Stimulated activated CD4-positive, alpha-beta T cell treated with anti-CD3 and anti-CD28 coated beads, Interleukin-4, amount 100 ng/mL, for 24 hours (primary cell): ENCODE measurements at places on chromosomes 12 and 14.

DNA sequence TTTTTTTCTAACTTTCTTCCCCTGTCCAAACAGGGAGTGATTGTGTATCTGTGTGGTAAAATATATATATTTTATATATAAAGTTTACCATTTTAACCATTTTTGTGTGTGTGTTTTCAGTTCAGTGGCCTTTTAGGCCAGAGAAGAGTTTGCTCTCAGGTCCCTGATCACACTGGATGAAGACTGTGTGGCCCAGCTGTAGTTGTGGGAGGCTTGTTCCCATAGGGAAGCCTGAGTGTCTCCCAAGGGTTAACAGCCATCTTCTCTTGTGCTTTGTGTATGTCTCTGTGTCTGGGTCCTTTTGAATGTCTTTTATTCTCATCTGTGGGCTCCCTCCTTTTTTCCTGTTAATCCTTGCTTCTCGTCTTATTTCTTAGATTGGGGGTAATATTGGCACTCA is 23.4 kb downstream of the CGRRF1 start:
- no peak for DNase-seq

DNA sequence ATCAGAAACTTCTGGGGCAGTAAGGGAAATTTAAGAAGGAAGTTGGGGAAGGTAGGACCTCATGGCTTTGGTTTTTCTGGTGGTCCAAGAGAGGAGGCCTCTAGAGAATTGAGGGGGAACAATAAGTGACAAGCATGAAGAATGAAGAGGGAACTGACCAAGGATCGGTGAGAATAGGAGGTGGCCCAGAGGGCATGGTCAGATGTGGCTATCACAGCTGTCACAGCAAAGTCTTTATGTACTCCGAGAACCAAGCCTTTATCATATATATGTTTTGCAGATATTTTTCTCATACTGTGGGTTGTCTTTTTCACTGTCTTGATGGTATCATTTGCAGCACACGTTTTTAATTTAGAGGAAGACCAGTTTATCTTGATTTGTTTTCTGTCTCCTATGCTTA is 64.3 kb downstream of the PPP2R5C start:
- DNase-seq = no peak

- DNase-seq = no peak
Measured at GRCh38 chr14:58747181-58747580, 109.4 kb downstream of the DACT1 start.

DNA sequence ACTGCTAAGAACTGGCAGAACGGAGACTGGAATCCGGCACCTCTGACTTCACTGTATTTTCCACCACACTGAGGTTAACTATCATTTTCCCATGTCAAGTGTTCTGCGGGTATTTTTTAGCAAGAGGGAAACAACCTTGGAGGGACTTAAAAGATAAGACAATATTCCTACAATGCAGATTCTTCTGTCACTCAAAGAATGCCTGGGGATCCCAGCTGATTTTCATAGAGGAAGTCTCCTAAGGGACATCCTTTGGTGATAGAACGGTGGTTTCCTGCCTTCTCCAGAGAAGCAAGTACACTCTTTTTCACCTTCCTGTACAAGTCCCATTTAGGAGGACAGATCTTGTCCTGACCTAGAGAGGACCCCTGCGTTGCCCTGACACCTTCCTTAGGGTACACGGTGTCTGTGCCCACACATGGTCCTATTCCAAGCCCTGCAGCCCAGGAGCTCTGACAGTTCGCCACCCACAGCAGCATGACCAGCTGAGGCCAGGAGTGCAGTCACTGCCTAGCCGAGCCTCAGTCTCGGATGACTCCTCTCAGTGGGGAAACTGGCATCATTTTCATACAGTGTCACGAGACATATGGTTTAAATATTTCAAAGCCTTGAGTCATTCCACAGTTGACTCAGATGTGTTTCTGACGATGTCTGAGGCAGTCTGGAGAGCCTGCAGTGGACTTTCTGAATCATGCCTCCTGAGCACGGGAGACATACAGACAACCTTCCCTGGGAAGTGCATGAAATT is 181.3 kb upstream of the FKBP4 start:
- DNase-seq = peak; percentile 51

GRCh38 chr14:75341620-75342019 is 63.0 kb downstream of the FOS start:
- no peak for DNase-seq

DNA sequence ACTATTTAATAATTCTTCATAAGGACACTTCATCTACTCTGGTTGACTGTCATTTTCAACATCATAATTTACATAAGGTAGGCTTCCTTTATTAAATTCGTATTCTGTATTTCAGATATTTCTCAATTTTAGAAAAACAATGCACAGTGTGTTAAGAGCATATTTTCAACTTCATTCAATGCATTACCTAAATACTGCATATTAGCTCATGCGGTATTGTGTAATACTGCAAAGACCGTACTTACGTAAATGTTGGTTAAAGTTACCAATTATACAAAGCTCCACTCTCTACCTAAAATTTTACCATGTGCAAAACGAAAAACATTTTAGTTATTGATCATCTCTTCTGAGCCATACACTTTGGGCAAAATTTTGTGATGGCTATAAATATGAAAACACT is 62.8 kb downstream of the EXOC5 start:
- no peak for DNase-seq

DNA sequence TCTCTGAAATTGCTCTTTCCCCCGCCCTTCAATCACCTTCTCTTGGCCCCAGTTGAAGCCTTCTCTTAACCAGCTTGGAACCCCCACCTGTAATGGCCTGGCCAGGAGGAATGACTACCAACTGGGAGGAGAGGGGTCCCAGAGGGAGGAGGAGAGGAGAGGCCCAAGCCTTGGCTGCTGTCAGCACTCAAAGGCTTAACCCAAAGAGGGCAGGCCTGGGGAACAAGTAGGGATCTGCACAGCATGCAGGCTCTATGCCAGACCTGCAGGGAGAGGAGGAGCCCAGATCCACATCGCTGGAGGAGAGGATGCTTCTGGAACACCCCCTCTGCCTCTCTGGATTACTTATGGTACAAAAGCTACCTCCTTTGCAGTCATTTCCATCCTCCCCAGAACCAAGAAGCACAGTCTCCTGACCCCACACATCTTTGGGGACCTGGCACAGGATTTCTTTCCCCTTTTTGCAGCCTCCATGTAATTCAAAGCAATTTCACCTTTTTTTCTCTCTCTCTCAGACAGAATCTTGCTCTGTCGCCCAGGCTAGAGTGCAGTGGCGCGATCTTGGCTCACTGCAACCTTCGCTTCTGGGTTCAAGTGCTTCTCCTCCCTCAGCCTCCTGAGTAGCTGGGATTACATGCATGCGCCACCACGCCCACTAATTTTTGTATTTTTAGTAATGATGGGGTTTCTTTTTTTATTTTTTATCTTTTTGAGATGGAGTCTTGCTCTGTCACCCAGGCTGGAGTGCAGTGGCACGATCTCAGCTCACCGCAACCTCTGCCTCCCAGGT is 6.2 kb downstream of the RARG start:
- DNase-seq = no peak

GRCh38 chr12:41362510-41362909 is 174.4 kb downstream of the PDZRN4 start:
- DNase-seq = no peak

DNA sequence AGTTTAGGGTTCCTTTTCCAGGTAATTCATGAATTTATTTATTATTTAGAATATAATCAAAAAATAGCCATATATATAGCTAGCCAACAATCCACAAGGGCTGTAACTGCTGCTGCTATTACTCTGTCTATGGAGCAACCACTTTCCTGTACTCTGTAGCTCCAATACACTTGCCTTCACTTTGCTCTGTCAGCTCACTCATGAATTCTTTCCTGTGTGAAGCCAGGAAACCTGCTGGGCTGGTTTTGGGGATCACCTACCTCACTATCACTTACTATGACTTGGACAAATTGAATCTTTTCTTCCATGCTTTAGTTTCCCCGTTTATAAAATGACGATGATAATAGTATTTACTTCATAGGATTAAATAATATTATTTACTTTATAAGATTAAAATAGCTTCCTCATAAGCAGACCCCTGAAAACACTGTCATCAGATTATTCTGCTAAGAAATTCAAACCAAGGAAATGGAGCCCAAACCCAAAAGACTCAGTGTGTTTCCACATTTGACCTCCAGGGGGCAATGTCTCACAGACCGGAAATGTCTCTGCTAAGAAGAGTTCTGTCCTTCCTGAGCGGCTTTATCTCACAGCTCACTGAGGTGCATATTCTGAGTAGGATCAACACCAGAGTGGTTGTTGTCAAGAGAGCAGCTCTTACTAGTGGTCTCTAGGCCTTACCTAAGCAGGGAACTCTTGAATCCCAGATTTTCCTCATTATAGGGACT is 457.1 kb downstream of the DAD1 start:
- DNase-seq = peak; percentile 37

DNA sequence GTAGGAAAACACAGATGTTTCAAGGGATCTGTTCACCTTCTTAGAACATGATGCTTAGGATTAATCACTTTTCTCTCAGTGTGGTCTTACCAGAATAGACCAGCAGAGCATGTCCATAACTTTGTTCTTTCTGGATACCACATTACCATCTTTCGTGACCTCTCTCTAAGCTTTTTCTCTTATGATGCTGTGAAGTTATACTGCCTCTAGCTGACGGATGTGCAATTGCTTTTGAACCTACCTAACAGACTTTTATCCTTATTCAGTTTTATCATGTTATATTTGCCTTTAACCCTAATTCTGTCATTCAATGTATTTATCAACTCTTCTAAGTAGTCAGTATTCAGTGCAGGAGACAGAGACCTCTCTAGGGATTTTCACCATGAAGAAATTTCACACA is 246.7 kb downstream of the DACT1 start:
- no peak for DNase-seq

DNA sequence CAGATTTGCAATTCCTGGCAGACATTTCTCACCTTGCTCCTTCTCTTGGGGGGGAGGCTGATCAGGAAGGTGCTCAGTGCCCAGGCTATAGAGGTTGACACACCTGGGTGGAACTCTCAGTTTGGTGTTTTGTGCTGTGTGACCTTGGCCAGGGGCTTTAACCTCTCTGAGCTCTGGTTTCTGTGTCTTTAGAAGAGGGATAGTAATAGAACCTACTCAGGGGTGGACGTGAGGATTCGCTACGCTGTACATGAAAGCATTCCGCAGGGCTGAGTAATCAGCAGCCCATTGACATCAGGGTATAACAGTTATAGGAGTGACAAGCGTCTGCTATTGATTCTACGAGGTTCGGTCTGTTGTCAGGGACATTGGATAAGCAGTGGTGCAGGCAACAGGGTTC is 98.1 kb downstream of the PHETA1 start:
- no peak for DNase-seq

- no peak for DNase-seq
Measured at GRCh38 chr14:50599700-50600444, 39.9 kb downstream of the ATL1 start.

DNA sequence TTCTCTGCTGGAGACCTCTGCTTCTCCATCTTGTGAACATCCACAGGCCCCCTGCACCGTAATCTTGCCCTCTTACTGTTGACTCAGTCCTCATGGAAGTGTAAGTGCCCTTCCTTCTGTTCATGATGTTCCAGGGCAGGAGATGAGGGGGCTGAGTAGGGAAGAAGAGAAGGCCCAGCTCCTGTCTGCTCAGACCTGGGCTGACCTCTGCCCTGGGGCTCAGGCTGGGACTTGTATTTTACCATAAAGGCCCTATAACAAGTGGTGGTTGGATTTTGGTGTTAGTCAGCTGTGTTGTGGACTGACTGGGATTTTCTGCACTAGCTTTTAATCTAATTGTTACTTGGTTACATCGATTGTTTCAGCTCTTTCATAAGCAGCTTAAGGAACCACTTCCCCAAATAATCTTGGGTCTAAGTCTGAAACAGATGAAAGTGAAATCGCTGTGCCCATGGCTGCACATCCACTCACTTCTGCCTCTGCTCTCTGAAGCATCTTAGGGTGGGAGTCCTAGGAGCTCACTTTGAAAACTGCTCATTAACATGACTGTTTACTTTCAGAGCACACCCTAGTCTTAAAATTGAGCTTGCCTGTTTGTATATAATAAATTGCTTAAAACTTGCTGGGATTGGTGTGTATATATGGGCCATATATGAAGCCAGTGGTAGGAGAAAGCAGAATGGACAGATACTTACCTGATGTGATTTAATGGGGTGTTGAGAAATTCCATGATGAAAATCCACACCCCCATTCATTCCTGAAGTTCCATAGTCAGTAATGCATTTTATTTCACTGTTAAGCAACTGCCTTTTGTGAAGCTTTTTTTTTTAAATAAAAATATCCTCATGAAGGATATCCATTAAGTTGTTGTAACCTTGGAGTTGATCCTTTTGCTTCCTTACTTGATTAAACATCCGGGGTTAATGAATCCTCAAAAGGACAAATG is 17.7 kb downstream of the C12orf71 start:
- DNase-seq = no peak

- no peak for DNase-seq
Measured at GRCh38 chr12:57491393-57492280, 3.8 kb downstream of the MARS1 start.

GRCh38 chr12:53365245-53365904 is 14.6 kb upstream of the SP1 start:
- DNase-seq = no peak

DNA sequence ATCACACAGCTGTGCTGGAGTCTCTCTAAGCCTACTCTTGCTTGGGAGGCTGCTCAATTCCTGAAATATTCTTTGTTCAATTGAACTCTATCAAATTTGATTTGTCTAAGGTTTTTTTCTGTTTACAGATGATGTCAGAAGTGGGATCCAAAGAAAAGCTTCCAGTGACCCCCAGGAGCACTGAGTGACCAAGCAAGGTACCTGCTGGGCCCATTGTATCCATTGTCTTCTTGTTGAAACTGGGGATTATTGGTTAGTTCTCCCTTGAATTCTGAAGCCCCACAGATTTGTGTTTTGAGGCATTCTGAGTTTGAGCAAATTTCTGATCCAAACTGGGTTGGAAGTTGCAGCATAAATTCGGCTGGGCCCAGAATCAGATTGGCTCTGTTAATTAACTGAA is 64.6 kb downstream of the MYF5 start:
- DNase-seq = no peak

DNA sequence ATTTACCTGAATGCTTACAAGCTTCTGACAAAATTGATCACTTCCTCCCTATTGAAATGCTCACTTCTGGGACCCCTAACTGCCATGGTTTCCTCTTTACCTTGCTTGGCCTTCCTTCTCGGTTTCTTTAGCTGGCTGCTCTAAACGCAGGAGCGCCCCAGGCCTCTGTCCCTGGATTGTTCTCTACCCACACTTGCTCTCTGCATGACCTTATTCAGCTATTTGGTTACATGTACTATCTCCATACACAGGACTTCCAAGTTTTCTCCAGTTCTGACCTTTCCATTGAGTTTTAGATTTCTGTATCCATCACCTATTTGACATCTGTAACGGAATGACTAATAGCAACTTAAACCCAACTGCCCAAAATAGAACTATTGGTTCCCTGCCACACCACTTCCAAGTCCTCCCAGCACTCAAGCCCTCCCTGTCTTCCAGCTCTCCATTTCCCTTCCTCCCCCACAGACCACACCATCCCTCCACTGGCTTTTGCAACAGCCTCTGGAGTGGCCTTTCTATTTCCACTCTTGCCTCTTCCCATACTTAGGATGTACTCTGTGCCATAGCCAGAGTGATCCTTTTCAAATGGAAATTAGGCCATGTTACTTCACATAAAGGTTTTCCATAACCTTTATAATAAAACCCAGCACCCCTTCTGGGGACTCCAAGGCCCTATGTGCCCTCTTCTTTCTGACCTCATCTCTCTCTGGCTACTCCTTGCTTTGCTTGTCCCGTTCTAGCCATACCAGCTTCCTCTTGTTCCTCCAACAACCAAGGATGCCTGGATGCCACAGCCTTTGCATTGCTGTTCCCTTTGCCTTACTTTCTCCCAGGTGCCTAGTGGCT is 202.2 kb downstream of the AEBP2 start:
- no peak for DNase-seq

- peak; percentile 15 for DNase-seq
Measured at GRCh38 chr12:123532808-123533649, 490 bp downstream of the RILPL1 start.
